A549 (cell line): ENCODE measurements at places on chromosomes 16 and 17.
A peak's percentile ranks its signal among the peaks of the same experiment; 100 is the strongest.

DNA sequence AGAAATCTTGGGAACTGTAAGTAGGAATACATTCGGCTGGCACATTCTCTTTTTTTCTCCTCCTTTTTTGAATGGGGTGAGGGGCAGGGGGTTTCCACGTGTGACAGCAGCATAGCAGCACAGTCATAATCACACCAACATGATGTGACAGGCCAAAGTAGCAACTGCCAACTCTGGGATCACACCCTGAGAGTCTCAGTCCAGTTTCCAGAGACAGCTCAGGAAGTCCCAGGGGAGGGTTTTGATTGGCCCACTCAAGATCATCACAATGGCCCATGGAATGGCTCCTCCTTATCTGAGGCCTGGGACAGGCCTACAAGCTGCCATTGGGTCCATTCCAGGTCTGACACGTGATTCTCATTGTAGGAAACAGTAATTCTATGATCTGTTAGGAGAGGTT, 207.1 kb upstream of the ASIC2 start:
- no peak for DNase-seq

DNA sequence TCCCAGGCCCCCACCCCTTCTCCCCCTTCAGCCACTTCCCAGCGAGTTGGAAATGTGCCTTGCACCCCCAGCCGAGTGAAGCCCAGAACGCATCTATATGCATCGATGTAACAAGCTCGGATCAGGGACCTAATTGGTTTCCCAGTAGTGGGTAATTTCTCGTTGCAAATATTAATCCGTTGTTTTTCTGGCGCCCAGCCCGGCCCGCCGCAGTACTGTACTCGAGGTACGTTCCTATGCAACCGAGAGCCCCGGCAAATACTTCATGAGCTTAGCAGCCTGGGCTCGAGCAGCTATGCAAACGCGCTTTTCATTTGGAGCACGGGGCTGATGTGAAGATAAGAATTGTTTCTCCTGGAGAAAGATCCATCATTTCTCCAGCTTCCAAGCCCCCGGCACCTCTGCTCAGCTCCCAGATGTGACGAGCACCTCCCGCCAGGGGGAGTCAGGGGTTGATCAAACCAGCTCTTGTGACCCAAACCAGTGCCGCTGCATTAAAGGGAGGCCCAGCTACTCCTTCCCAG, 229.8 kb downstream of the KATNIP start:
- DNase-seq, result peak; percentile 47

GRCh38 chr17:39543664-39544063, 64.1 kb downstream of the NEUROD2 start:
- no peak for DNase-seq

GRCh38 chr17:3804503-3804931, 3.5 kb upstream of the ITGAE start:
- DNase-seq, result no peak

DNA sequence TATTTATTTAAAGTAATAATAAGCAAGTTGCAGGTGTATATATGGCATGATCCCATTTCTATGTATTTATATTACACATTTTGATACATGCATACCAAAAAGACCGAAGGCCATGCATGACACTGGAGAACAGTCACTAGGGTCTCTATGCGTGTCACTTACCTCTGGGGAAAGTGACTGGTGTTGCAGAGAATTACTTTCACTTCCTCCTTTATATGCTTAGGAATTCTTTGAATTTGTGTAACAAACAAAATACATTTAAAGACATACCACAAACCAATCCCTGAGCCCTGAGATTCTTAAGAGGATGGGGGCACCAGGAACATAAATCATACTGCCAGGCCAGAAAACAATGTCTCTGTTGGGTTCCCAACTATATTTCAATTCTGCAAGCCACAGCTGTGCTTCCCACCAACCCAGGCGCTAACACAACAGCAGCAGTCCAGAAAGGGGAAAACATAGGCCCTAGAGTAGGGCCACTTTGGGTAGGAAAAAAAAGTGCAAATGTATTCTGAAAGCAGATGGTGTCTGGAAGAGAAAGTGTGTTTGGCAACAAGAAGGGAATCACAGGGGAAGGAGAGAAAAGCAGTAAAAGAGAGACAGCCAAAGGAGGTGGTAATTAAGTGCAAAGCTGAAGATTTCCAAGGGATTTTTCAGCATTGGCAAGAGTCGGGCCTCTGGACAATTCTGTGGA, 24.5 kb upstream of the HYDIN start:
- DNase-seq, result no peak

GRCh38 chr16:56923481-56924091, 8.4 kb upstream of the HERPUD1 start:
- no peak for DNase-seq

DNA sequence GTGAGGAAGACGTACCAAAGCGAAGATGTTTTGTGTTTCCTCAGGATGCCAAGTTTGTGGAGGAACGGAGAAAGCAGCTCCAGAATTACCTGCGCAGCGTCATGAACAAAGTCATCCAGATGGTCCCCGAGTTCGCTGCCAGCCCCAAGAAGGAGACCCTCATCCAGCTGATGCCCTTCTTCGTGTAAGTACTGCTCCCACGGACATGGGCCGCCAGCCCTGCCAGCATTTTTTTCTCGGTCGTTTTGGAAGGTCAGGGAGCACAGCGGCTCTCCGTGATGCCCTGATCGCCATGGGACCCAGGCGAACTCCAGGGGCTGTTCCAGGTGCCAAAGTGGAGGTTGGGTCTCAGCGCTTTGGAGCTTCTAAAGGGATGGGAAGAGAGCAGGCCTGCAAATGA, 279.0 kb downstream of the CPPED1 start:
- DNase-seq, result no peak
